Stimulated activated CD8-positive, alpha-beta memory T cell treated with anti-CD3 and anti-CD28 coated beads, Interleukin-15, amount 100 ng/mL, for 4 hours (primary cell): ENCODE measurements at places on chromosomes 12 and 14.

DNA sequence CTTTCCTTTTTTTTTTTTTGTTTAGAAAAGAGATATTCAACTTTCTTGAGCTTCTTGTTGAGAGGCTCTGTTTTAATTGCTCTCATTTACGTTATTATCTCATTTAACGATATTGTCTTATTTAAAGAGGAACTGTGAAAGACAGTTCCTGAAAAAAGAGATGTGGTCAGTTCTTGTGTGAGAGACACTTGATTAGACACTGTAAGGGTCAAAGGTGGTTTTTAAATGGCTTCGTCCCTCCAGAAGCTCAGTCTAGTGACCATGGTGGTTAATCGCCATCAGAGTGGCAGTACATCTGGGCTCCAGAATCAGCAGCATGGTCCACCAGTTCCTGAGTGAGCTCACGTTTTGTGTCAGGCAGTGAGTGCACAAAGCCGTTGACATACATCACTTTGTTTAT is 57.9 kb upstream of the KCNA5 start:
- no peak for DNase-seq

- DNase-seq = no peak
Observed at GRCh38 chr12:14892726-14893505, 7.3 kb upstream of the MGP start.

- DNase-seq = no peak
Observed at GRCh38 chr12:86264451-86265328, 8.5 kb upstream of the MGAT4C start.

GRCh38 chr12:45217846-45218245 is 2.0 kb downstream of the ANO6 start:
- DNase-seq = no peak

- DNase-seq = no peak
Observed at GRCh38 chr12:76190299-76190698, 105.8 kb upstream of the NAP1L1 start.

- DNase-seq = no peak
Observed at GRCh38 chr12:52369211-52369610, 1.9 kb upstream of the KRT85 start.

DNA sequence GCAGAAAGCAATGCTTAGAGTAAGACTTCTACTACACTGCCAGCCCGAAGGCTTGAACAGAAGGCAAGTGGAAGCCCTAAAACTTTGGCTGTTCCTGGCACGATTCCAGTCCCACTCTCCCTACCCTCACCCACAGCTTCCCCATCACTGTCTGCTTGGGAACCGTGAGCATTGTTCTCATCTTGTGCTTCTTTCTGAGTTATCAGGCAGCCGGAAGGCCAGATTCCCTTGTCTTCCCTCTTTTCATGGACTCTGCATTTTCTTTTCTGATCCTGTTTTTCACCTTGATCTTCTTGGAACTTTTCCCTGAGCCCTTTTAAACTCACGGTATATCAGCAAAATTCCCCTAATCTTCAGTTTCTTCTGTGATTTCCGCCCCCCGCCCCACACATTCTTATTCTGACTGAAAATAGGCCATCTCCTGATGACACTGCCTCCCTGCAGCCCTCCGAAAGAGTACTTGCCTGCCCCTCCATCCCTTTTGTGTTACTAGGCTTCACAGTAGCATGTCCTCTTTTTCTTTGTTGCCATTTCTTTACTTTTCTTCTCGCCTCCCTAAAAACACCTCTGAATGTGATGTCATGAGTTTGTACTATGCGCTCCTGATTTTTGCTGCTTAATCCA is 29.9 kb downstream of the RCOR1 start:
- DNase-seq = no peak

DNA sequence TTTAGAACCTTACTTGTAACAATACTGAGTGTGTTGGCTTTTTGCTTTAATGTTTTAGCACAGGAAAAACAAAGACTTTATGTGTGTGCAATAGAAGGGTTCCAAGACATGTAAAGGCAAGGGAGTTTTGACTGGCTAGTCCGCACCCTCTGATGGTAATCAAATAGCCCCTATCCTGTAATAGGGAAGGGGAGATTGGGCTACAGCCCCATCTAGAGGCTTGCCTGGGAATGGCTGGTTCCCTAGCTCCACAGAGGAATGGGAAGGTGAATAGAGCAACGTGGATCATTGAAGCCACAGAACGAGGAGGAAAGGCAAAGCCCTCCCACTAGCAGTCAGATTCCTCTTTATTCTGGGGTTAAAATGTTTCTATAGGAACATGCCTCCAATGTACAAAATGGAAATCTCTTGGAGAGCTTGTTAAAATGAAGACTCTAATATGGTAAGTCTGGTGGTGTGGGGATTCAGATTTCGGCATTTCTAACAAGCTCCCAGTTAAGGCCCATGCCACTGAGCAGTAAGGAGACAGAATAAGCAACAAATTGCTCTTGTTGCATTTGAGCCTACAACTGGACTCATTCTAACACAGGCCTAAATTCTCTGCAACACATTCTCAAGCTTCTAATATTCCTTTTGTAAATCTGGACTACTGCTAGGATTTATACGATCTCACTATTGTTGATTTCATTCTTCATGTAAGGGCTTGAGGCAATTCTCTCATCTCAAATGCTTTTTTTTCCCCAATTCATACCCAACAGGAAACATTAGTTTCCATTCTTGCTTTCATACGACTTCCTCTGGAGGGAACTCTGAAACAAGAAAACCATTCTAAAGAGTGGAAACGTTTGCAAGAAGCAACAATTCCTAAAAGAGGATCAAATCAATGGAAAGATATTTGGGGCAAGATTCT is 57.1 kb downstream of the NIN start:
- no peak for DNase-seq

DNA sequence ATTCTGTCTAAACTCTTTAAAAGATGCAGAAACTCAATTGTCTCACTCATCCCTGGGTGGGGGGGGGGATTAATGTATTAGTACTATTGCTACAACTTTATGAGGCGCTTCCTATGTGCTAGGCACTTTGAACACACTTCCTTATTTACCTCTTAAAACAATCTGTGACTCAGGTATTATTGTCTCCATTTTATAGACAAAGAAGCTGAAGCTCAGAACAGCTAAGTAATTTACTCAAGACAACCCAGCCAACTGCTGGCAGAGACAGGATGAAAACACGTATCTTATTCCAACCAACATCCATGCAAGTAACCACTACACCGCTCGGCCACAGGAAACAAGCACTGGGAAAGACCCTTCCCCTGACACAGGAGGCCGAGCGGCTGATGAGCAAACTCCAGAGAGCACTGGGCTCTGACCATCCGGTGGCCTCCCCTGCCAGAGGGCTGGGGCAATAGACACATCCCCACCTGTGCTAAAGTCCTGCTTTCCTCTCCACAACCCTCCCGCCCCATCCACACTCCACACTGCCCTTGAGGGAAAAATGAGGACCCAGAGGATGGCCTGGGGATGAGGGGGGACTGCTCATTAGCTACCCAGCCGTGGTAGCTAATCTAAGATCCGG is 244.2 kb downstream of the DPF3 start:
- DNase-seq = no peak

- no peak for DNase-seq
Observed at GRCh38 chr12:90287585-90287984, 578.9 kb upstream of the ATP2B1 start.

- DNase-seq = no peak
Observed at GRCh38 chr12:115895247-115895646, 382.2 kb downstream of the MED13L start.

GRCh38 chr12:77915071-77915600 is 84.4 kb downstream of the NAV3 start:
- no peak for DNase-seq

DNA sequence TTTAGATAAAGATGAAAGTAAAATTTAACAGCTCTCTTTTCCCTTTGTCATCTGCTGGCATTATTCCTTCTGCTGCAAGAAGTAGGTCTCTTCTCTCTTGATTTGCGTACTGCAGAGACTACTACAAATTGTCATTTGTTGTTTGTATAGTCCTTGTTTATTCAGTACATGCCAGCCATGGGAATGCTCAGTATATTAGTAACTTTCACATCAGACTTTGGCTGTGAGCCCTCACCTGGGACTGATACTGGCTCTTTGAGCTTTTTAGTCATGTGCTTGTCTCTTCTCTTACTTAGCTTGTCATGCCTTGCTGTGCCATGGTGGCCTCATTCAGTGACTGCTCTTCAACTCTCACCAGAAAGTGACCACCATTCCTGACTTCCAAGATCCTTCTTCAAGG is 169.8 kb downstream of the PRKCH start:
- DNase-seq = no peak

DNA sequence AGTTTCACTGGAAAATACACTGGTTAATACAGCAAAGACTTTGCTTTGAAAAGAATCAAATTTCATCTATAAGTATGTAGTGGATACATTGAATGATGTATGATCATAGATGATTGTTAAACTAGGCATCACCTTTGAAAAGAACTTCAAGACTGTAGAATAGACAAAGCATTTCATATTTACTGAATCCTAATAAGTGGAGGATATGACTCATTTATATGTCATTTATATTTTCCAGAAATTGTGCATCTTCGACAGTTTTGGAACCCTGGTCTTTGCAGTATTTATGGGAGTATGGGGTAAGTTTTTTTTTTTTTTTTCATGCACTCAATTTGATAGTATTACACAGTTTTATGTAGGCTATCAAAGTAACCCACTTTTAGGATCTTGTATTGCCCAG is 161.9 kb downstream of the ANO6 start:
- no peak for DNase-seq

- DNase-seq = no peak
Observed at GRCh38 chr14:88986146-88986841, 161.8 kb downstream of the TTC8 start.

- no peak for DNase-seq
Observed at GRCh38 chr12:130026608-130027176, 122.9 kb upstream of the TMEM132D start.

- DNase-seq = peak; percentile 61
Observed at GRCh38 chr12:130826151-130826801, 12.8 kb downstream of the STX2 start.

GRCh38 chr12:57330992-57331391 is 80.0 kb upstream of the STAC3 start:
- DNase-seq = no peak

- DNase-seq = no peak
Observed at GRCh38 chr12:452667-453210, 7.0 kb upstream of the B4GALNT3 start.

GRCh38 chr14:61064856-61065255 is 83.8 kb downstream of the SLC38A6 start:
- no peak for DNase-seq

DNA sequence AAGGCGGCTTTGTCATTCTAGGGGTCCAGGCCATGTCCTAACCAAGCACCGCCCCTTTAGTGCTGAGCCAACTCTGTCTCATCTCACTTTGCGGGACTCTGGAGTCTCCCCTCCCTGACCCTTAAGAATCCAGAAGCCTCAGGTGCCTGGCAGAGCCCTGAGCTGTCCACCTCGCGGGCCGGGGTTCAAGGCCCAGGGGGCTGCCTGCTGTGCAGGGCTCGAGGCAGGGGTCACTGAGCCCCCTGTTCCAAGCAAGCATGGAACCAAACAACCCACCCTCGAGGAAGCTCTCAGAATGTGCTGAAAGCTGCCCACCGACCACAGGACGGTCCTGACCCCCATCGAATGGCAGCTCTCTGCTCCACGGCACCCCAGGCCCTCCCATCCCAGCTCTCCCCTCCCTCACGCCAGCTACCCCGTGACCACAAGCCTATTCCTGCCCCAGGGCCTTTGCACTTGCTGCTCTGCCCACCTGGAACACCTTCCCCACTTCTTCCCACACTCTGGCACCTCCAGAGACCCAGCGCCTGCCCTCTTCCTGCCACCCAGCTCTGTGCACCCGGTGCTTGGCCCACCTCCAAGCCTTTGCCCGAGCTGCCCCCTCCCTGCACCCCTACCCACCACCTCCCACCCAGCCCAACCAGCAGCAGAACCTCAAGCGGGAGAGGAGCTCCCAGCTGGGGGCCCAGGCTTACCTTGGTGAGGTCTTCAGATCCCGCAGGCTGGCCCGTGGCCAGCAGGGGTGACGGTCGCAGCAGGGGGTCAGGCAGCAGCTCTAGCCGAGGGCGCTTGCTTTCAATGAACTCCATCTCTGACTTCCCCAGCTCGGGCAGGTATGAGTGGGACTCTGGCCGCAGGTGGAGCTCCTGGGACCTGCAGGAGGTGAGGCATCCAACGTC is 84.3 kb downstream of the NCOR2 start:
- DNase-seq = no peak

DNA sequence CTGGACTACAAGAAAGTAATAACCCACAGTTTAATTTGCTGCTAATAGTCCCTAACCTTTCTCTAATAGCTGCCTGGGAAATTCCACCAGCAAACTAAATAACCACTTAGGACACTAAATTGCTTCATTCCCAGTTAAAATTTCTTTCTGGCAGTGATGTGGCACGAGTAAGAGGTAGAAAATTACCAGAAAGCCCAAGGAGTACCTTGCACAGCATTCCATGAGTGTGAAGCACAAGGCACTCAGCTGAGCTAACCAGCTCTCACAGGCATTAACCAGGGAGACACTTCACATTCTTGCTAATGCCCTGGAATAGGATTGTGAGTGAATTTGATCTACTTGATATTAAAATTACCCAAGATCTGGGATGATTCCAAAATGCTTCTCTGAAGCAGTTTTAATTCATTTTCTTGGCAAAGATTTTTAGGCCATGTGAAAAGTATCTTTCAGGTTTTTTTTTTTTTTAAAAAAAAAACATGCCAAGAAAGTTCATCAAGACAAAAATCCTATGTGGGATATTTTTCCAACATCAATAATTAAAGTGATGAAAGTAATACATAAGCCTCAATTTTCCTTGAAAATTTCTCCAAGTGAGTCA is 29.5 kb downstream of the TSPAN8 start:
- no peak for DNase-seq

DNA sequence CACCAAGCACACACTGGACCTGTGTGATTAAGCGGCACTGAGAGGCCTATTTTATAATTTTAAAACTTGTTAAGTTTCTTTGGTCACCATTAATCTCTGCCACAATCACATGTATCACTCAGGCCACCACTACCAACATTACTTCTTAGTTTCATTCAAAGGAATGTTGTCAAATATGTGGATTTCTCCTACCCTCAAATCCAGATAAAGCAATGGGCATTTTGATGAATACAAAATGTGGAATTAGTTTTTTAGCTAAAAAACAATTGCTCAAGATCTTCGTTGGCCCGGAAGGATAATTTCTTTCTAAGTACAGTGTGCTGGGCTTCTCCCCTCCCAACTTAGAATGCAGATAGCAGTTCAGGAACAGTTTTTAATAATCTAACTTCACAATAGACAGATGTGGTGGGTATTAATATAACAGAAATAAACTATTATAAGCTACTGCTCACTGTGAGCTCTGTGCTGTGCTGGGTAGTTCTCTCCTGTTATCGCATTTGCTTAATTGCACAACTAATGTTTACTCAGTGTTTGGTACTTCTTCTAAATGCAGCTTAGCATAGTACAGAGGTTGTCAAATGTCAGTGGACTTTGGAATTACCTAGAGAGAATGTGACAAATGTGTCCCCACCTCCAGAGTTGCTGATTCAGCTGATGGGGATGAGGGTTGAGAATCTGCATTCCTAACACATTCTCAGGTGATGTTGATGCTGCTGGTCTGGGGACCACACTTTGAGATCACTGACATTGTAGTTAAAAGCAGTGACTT is 266.7 kb upstream of the AMIGO2 start:
- DNase-seq = no peak

- no peak for DNase-seq
Observed at GRCh38 chr14:59359431-59360124, 105.6 kb downstream of the GPR135 start.

GRCh38 chr12:13090054-13090453 is 13.4 kb downstream of the GSG1 start:
- no peak for DNase-seq

- DNase-seq = no peak
Observed at GRCh38 chr14:29654901-29655550, 272.6 kb downstream of the PRKD1 start.
